ENCODE measurements at places on chromosomes 16 and 17.

GRCh38 chr17:47815106-47815918 lies 6.3 kb downstream of the OSBPL7 start:
- no peak for DNase-seq

DNA sequence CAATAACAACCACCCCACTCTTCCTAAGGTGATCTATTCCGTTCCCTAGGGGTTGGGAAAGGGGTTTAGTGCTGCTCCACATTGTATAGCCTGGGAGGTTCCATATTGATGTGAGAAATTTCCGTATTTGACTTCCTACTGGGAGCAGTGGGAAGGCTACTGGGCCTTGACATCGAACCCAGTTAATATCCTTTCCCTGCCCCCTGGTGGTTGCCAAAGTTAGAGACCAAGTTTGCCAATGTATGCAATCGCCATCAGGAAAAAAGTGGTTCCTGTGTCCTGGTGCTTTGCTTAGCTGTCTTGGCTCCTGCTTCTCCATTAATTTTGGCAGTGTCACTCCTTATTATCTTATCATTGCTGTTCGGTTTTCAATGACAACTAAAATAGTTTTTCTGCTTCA lies 914.9 kb downstream of the KCNJ2 start:
- DNase-seq = no peak

DNA sequence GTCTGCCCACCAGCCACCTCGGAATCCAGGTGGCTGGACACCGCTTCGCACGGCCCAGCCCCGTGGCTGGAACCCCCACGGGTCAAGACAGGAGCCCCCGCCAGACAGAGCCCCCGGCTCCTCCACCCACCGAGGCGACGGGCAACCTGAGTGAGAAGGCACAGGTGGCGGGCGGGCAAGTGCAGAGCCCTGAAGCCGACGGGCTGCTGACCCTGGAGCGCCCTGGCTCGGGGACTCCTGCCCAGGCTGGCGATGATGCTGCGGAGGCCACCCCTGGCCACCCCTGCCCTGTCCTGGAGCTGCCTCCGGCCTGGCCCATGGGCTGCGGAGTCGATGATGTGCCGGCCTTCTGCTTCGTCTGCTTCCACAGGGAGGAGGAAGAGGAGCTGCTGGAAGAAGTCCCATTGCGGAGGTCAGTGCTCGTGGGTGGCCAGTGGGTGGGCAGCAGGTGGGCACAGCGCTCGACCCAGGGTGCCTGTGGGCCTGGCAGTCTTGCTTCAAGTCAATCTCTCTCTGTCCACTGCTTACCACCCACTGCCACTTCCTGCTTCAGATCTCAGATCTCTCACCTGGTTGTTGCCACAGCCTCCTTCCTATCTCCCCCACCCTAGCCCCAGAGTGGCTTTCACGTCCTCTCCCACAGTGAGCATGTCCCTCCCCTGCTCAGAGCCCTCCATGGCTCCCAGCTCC lies 33.1 kb upstream of the SBK1 start:
- DNase-seq = no peak

- DNase-seq = peak; percentile 64
These were observed 569 bp upstream of the RABEP2 start for GRCh38 chr16:28925386-28926228.

DNA sequence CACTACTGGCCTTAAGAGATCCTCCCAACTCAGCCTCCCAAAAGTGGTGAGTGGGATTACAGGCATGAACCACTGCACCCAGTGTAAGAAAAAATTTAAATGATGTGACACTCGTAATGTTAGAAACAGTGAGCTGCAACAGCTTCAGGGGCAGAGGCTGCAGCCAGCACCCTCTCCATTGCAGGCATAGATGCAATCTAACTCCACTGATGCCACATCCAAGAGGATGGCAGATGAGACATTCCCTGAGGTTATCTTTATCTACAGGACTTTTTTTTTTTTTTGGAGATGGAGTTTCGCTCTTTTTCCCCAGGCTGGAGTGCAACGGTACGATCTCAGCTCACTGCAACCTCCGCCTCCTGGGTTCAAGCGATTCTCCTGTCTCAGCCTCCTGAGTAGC lies 19.9 kb downstream of the ZCCHC14 start:
- no peak for DNase-seq

DNA sequence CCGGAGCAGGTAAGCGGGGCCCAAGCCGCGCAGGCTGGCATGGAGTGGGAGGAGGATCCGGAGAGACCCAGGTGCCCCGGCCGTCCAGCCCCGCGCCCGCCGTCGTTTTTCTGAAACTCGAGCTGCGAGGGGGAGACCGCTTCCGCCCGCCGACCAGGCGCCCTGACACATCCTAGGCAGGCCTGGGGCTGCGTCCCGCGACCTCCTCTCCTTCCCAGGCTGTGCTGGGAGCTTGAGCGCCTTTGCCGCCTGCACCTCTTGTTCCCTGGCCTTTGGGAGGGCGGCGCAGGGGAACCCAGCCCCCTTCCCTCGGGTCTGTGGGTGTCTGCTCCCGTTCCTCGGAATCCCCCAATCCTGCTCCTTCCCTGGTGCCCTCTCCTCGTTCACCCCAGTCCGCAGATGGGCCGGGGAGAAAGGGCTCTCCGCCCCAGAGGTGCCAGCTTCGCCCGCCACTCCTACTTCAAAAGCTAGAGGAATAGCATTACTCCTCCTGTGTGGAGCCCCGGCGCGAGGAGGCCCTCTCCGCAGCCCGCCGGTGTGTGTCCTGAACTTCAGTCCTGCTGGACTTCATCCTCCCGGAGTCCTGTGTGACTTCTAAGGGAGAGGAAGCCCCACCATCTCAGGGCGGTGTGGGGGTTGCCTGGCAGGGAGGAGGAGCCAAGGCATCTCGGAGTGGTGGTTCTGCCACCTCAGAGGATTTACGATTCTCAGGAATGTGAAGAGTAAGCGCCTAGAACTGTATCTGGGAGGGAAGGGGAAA lies 1.0 kb downstream of the NHERF1 start:
- DNase-seq = no peak

GRCh38 chr17:75909051-75909811 lies 4.5 kb upstream of the MRPL38 start:
- DNase-seq = no peak

GRCh38 chr17:4743216-4743615 lies 3.5 kb upstream of the CXCL16 start:
- DNase-seq = no peak

DNA sequence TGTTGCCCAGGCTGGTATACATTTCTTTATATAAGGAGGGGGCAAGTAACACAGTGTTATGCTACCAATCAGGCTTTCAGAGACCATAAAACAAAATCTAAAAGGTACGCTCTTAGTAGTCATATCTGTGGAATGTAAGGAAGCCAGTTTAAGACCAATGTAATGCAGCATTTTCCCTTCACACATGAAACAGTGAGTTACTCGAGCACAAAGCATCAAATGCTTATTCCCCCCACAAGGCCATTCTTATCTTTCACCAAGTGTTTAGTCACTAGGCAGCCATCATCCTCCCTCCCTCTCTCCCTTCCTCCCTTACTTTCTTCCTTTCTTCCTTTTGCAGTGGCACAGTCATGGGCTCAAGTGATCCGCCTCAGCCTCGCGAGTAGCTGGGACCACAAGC lies 12.8 kb downstream of the HMOX2 start:
- no peak for DNase-seq
